NCI-H1417 treated with DMSO at 0.1 percent for 48 hours (cell line): ENCODE measurements at places on chromosomes 5 and 9.

DNA sequence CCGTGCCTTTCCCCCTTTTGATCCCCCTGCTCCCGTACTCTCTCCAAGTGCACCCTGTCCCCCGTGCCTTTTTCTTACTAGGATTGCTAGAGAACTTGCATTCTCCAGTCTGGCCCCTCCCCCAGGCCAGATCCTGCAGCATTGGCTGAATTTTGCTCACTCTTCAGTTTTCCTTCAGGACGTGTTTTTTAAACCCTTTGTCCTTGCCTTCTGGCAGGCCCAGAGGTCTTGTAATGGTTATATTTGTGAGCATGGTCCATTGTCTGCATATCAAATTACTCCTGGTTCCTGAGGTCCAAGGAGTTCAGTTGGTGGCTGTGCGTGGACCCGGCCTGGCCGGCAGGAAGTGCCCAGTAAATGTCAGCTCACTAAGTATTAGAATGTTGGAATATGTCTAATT lies 606 bp downstream of the TBC1D13 start:
- DNase-seq, result no peak

GRCh38 chr5:143812085-143812705 lies at the start of gene HMHB1:
Gene HMHB1 (plus strand): TSS chr5:143812161.
- DNase-seq, result no peak

GRCh38 chr9:109118808-109119438 lies 824 bp downstream of the TMEM245 start:
- no peak for DNase-seq

DNA sequence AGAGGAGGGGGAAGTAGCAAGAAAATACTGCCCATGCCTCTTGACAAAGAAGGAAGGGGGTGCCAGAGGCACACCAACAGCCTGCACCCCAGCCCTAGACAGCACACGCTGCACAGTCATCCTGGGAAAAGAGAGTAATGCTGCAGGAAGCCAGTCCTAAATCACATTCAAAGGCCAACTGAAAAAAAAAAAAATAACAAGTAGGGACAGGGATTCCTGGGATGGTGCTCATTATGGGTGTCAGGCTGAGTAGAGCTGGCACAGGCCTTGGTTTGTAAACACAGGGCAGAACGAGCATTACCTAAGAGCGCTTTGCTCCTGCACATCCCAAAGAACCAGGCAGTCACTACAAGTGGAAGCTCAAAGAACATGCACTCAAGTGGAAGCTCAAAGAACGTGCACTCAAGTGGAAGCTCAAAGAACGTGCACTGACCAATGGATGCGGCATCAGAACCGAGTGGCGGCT lies 7.8 kb downstream of the RAPGEF1 start:
- DNase-seq, result no peak

DNA sequence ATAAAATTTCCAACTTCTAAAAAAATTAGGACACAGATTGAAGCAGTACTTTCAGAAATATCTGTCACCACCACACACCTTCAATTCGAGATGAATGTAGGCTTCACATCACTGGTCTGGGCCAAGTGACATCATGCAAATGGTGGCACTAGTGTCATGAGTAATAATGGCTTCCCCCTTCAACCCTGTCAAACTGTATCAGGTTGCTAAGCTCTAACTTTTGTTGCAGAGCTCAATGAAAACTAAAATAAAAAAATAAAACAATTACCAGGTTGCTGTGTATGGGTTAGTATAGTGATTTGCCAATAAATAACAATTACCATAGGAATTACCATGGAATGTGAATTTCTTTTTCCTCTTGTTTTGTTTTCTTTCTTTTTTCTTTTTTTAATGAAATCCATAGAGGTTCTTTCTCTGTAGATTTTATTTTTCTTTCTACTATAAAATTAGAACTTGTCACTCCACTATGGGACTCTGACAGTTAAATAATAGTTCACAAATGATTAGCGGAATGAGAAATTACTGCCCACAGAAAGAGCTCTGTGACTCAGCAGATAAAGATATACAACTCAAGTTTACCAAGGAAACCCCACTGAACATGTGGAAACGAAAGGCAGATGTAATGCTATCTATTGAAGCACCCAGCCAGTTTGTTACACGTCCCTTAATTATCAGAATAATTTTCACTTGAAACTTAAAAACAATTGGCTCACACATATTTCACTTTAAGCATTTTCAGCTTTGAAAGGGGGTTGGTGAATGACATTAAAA lies 783.8 kb upstream of the WWC1 start:
- DNase-seq, result no peak

- DNase-seq, result no peak
Observed at GRCh38 chr5:78765756-78766411, 117.3 kb upstream of the LHFPL2 start.

DNA sequence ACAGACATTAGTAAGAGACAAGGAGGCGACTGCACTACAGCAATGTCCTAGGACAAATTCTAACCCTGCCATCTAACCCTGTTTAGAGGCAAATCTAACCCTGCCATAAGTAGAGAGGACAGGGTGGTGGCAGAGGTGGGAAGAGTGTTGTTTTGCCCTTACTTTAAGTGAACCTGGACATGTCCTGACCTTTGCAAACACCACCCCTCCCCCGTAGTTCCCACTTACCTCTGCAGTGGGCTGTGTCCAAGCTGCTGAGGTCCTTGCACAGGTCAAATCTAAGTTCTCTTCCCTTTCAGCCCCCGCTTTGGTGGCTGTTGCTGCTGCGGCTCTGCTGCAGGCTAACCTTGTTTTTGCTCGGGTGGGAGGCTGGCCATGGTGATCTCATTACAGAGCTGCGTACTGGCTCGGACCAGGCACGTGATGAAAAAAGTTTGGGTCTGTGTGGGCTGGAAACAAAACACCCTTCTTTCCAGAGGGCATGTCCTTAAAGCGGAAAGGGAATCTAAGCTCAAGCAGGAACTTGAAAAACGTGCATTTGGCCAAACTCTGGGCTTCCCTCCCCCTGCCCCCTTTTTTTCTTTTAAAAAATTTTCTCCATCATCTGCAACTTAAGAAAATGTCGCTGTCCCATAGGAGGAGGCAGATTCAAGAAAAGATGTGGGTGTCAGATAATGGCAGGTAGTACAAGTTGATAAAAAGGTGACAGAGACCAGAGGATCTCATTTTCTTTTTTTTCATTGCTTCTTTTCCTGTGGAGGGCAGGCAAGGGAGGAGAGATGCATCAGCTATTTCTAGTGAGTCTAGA lies at the start of gene FAXDC2:
Gene FAXDC2, minus strand, starts transcription at position 349 of the 808 bp plus-strand sequence. CDS start 12,425 bp downstream, outside the sequence.
- DNase-seq, result no peak

GRCh38 chr5:127685662-127686061 lies 17.5 kb upstream of the CCDC192 start:
- DNase-seq, result no peak

DNA sequence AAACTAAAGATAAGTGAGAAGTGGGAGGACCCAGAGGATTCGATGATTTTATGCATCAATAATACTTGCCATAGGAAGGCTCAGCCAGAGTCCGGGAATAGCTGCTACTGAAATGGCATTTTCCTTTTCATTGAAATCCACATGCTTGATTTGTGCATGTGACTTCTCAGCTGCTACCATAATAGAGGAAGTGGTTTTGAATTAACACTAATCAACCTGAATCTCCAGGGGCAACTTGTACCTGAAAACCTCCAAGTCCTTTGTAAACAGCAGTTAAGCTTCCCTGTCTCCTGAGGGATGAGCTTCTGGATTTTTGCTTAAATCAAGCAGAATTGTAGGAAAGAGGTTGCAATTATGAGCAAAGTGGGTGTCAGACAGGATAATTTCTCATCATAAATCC lies 124.9 kb downstream of the PPP2R2B start:
- DNase-seq, result no peak

- no peak for DNase-seq
Observed at GRCh38 chr5:127723571-127723970, 20.4 kb downstream of the CCDC192 start.

DNA sequence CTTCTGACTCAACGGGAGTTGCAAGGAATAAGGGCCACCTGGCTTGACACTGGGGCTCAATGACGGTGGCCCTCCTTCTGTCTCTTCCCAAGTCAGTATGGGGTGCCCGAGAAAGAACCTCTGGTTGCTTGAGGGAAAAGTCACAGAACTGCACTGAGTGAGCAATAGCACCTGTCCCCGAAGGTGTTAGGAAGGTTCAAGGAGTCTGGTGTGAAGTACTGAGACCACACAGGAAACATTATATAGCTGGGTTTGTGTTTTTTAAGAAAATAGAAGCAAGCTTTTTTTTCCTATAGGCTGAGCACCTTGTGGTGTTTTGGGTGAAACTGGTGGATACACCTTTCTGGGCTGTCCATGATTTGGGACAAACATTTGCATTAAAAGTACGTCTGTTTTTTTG lies 62.9 kb downstream of the SPIN1 start:
- DNase-seq, result no peak

- no peak for DNase-seq
Observed at GRCh38 chr9:111068771-111069170, 30.5 kb upstream of the LPAR1 start.

DNA sequence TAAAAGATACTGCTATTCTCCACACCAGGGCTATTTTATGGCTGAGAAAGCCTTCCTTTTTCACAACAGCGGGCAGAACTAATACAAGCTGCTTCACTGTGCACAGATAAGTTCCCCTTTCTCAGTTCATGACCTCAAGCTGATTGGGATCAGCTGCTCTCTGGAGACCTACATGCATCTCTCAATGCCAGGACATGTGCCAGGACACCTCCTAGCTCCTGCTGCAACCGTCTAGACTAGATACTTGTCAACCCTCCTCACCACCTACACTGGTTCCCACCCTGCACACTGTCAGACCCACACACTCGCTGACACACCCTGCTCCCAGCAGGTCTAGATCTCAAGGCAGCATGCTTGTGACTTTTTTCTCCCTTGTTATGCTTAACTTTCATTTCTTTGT lies 39.8 kb downstream of the STARD4 start:
- no peak for DNase-seq

- DNase-seq, result no peak
Observed at GRCh38 chr9:99213197-99213596, 8.5 kb downstream of the ALG2 start.

DNA sequence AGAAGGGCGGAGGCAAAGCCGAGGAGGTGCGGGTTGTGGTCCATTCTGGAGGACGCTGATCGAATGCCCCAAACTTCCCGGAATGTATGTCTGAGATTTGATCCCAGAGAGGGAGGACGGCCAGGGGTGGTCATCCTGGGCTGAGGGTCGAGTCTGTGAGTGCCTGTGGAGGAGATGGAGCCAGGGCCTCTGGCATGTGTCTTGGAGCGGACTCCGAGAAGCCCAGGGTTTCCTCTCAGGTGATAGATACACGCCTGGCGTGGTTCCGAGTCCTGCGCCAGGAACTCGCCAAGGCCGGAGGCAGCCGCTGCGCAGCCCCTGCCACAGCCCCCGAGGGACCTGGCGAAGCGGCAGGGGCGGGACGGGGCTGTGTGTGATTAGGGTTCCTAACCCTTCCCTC lies 363 bp downstream of the ZNF454 start:
- no peak for DNase-seq

DNA sequence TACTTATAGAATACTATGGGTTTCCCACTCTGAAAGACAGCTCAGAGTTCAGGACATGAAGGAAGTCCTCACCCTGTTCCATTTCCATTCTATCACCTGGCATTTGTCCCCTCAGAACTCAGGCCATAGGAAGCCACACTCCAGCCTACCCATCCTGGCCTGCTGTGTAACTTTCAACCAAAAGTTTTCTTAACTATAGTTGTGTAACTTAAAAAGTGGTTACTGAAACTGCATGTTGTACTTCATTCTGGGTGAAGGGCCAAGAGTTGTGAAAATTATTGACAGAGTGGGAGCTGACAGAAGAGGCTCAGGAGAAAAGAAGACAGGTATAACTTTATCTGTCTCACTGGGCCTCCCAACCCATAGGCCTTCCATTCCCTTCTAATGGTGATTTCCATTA lies 212.5 kb downstream of the RAB3C start:
- DNase-seq, result no peak

DNA sequence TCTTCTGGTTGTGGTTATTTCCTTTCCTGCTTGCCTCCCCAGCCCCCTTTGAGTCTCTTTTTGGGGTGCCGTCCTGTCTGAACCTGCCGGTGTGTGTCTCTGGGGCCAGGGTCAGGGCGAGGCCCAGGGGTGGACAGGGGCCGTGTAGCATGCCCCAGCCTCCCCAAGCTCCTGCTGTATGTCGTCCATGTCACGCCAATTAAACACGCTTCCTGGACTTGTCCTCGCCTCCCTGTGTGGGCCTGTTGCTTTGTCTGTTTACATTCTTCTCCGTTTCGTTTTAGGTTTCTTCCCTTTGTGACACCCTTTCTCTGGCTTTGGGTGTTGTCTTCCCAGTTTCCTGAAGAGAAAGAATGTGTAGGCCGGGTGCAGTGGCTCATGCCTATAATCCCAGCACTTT lies 28.5 kb upstream of the HMCN2 start:
- no peak for DNase-seq

DNA sequence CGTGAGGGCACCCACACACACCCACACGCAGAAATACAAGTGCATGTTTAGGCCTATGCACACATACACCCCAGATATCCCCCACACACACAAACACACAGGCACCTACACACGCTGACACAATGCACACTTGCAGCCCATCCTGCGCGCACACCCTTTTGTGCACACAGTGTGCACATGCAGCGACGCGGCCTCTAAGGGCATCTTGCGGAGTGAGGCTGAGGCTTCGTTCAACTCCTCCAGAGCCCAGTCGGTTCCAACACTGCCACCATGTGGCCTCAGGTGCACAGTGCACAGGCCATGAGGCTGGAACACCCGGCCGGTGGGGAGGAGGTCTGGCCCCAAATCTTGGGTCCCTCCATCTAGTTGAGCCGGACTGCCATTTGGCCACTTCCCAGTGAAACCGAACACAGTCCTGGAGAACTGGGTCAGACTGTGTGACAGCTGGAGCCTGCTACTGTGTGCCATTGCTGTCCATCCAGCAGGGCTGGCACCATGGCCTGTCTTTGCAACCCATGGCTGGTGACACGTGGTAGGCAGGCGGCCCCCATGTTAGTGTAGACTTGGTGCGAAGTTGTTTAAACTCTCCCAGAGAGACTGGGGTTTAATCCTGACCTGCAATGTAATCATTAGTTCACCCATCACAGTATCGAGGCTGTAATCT lies 97.7 kb upstream of the MVB12B start:
- no peak for DNase-seq

DNA sequence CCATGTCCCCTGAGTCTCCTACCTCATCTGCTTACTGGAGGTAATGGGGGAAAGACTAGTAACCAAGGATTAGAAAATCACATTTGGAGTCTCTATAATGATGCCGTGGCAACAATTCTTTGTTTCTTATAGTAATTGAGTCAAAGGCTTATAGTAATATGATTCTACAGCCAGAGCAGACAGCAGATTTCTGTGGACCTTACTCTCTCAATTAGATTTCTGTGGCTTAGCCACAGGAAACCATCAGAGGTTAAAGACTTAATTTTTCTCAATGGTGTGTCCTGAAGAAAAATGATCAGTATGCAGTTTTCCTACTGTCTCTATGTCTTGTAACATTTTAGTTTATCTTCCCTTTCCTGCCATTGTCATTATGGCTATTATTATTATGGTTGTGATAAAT lies 59.3 kb upstream of the CD180 start:
- DNase-seq, result no peak

- DNase-seq, result no peak
Observed at GRCh38 chr5:36692791-36693763, 86.7 kb downstream of the SLC1A3 start.

DNA sequence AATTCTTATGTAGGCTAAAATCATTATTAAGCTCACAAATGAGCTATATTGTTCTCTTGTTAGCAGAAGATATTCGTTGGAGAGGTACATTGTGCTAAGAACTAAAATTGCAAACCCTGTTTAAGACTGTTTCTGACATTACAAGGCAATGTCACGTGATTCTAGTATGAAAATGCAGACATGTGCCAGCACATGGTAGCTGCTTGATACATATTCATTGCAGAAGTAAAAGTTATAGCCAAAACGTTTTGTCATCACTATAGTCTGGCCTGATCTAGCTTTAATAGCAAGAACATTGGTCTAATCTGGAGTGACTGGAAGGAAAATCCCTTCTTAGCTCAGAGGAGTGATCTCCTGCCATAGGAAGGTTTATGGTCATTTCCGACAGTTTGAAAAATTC lies 144.7 kb downstream of the CFAP90 start:
- DNase-seq, result no peak
